ENCODE measurements at places on chromosomes 5 and 9. TPM values are rescaled to one million over a fixed set of nuclear protein-coding genes. Genes with fewer than 3 reads are reported as not detected.

DNA sequence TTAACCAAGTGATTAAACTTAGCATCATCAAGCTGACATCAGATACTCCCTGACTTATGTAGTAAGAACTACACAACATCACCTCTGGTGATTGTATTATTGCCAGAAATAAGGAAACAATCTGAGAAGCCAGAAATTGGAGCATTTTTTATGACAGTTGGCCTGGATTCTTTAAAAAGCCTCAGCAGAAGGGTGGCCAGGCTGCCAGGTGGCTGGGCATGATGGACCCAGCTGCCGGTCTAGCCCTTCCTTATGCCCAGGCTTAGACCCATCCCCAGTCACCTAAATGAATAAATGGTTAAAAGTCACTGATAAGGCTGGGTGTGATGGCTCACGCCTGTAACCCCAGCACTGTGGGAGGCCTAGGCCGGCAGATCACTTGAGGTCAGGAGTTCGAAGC, 12.8 kb downstream of the OR1K1 start:
- no peak overlapping the region for H3K4me3 ChIP-seq
- no peak for DNase-seq
- no peaks in the 10 kb centered on the region for H3K27me3 ChIP-seq
- H3K4me1 ChIP-seq = peaks cover 14% of the 10 kb centered on the region

- H3K4me1 ChIP-seq = no peaks in the 10 kb centered on the region
- no peaks in the 10 kb centered on the region for H3K27me3 ChIP-seq
- no peak overlapping the region for H3K27ac ChIP-seq
- H3K4me3 ChIP-seq = no peak overlapping the region
- no peak for DNase-seq
These were observed 205.0 kb downstream of the DOCK8 start for GRCh38 chr9:419571-420171.

DNA sequence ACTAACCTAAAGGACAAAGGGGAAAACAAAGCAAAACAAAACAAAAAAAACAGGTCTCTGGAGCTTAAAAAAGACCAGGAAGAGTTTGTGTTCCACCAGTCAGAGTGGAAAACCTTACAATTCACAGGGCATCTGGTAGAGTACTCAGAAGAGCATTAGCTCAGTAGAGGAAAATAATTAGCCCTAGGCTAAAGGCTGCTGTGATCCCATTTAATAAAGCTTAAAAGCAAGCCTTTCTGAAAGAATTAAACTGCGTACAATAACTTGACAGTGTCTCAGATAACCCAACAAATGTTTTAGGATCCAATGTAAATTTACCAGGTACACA, 7.3 kb downstream of the ECM2 start:
- no peaks in the 10 kb centered on the region for H3K27me3 ChIP-seq
- no peaks in the 10 kb centered on the region for H3K4me1 ChIP-seq
- H3K27ac ChIP-seq = no peak overlapping the region
- DNase-seq = no peak

GRCh38 chr9:12425878-12426864, 267.0 kb upstream of the TYRP1 start:
- H3K4me3 ChIP-seq = no peak overlapping the region
- no peaks in the 10 kb centered on the region for H3K36me3 ChIP-seq
- H3K27ac ChIP-seq = no peak overlapping the region
- H3K27me3 ChIP-seq = no peaks in the 10 kb centered on the region

- H3K4me1 ChIP-seq = no peaks in the 10 kb centered on the region
- H3K27ac ChIP-seq = no peak overlapping the region
- DNase-seq = no peak
These were observed 125.2 kb upstream of the SLC24A2 start for GRCh38 chr9:19914044-19914443.

DNA sequence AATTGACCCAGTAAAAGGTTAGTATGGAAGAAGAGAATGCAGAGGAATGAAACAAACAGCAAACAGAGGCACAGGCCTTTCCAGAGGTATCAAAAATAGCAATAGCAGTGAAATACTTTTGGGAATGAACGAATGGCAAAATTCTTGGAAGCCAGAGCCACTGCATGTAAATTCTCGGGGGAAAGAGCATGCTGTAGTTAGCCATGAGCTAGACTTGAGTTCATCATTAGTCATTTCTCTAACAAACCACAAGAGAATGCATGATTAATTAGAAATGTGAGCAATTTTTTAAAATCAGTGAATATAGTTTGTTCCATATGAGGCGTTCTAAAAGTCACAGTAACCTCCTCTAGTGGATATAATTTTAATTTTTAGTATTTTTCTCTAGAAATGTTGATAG, 170.3 kb upstream of the PRR16 start:
- H3K4me1 ChIP-seq = no peaks in the 10 kb centered on the region
- H3K27me3 ChIP-seq = no peaks in the 10 kb centered on the region
- no peak for DNase-seq
- no peak overlapping the region for H3K27ac ChIP-seq
- H3K36me3 ChIP-seq = no peaks in the 10 kb centered on the region
- no peak overlapping the region for H3K4me3 ChIP-seq

FSD1L gene
- total RNA-seq = 10.9 TPM
